Stimulated activated CD4-positive, alpha-beta T cell treated with anti-CD3 and anti-CD28 coated beads, Interleukin-1b, Interleukin-23, amount 100 ng/mL, for 4 hours (primary cell): ENCODE measurements at places on chromosomes 12 and 14.

DNA sequence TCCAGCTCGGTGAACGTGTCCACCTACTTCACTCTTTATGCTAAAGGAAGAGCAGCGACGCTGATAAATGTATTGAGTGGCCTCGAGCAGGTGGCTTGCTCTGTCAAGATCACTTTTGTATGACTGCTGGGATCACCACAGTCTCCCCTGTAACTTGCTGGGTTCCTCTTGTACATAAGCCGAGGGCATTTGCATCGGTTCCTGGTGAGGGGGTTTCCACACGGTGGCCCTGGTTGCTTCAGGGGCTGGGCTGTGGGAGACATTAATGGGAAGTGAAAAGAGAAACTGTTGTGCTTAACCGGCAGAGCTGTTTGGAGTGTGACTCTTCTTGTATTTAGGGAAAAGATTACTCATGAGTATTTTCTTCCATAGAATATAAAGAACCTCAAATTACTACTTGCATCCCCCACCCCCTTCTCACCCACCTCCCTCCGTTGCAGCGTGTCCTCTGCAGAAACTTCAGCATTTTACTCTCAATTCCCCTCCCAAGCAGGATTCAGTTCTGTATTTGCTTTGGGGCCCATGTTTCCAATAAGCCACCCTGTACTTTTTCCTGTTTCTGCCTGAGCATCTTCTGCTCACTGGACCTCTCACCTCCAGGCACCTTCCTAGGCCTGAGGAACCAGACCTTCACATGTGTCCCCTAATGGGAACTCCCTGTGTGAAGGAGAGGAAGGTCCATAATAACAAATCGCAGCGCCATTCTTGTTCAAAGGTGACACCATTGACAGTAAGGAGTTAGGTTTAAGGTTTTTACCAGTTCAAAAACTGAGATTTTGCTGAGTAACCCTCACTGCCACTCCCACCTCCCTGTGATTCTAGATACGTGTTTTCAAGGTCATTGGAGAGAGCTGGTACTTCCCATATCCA, 187.0 kb downstream of the ETV6 start:
- peak; percentile 31 for DNase-seq

- no peak for DNase-seq
Observed at GRCh38 chr14:73503648-73504047, 12.9 kb downstream of the RIOX1 start.

DNA sequence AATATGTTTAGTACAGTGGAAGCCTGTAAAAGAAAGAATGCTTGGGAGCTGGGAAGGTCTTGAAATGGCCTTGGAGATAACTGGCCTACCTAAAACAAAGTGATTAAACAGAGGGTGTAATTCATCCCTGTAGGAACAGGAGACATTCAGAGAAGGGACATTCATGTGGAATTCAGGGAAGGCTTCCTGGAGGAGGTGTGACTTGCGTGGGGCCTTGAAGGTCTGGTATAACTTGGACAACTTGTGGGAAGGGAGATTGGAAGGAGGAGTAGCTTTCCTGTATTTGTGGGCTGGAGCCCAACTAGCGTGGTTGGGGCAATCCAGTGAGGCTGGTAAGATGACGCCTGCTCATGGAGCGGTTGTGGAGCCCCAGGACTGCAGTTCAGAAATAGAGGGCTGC, 156.4 kb downstream of the AACS start:
- no peak for DNase-seq

- DNase-seq = no peak
Observed at GRCh38 chr14:33897878-33898535, 52.9 kb downstream of the EGLN3 start.

DNA sequence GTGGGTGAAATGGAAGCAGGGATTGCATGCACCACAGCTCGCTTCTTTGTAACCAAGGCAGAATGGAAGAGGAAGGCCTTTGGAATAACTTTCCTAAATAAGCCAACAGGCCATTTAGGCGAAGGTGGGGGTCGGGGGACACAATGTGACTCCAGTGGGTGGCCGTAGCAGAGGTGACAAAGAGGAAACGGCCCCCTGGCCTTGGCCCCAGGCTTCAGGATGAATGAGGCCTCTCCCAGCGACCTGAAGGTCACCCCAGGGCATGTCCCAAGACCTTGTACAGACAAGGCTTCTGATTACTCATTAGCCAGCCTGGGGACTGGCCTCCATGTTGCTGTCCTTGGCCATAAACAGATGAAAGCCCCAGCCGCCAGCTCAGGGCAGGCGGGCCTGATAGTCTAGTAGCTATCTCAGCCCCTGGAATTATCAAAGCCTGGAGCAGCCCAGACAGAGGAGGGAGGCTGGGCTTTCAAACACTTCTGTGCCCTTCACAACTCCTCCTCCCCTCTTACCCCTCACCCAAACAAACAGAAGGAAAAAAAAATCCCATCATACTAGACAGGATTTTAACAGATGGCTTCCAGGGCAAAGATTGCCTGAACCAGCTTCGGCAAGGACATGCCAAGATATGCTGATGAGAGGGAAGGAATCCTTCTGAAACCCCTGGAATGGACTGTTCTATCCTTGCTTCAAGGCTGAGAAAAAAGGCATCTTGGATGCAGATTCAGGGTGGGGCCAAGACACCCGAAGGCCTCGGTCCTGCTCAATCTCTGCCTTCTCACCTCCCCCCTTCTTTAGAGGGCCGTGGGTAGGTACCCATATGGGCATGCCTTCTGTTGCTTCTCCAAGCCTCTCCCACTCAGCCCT, 142.3 kb upstream of the PARP11 start:
- no peak for DNase-seq

DNA sequence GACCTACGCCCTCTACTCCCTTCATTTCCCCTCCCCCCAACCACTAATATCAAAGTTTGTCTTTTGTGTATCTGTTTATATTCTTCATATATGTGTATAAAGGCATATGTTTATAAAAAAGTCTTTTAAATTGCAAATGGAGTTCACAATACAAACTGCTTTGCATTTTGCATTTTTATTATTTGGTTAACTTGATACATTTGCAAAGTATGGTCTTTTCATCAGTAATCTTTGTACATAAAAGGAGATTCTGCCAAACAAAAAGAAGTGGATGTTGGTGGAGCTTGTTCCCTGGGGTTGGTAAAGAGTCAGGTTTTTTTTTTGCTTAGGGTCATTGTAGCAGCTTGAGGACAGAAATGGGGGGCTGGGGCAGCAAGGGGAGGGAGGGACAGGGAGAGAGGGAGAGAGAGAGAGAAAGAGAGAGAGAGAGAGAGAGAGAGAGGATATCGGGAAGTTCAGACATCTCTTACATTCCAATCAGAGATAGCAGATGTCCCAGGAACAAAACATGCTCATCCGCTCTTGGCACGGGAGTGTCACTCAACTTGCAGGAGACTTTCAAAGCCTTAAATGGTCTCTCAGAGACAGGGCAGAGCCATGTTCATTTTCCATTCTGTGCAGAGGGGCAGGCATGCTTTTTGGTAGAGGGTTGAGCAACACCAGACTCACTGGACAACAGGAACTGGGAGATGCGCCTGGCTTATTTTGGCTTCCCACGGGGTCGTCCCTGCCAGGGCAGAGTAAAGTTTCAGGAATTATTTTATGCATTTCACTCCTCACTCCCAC, 44.8 kb upstream of the TBX5 start:
- DNase-seq = no peak

DNA sequence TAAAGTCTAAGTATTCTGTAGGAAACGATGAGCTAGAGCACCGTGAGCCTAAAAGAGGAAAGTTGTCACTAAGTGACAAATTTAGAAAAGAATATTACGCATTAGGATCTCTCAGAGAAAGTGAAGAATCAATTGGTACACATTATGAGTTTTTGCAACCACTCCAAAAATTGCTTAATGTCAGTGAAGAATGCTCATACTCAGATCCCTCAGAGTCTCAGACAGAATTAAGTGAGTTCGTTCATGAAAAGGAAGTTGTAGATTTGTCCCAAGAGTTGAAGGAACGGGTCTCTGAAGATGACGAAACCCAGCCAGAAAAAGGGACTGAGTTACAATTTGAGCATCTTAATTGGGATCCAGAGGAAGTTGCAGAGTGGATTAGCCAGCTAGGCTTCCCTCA, 1.5 kb downstream of the SAMD15 start:
- DNase-seq = no peak

GRCh38 chr14:26187996-26188620, 409.7 kb downstream of the NOVA1 start:
- no peak for DNase-seq

DNA sequence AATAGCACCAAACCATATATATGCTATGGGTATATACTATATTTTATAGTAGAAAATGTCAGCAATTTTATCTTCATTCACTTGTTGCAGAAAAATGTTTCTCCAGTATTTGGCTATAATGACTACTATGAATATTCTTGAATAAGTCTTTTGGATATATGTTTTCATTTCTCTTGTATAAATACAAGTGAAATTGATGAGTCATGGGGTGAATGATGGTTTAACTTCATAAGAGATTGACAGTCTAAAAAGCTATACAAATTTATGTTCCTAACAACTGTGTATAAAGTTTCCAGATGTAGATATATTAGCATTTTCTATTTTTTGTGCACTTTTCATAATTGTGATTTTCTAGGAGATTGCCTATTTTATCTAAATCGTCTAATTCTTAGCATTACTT, 714.8 kb downstream of the TRHDE start:
- no peak for DNase-seq

GRCh38 chr12:72491426-72491825, 219.3 kb downstream of the TRHDE start:
- no peak for DNase-seq

- no peak for DNase-seq
Observed at GRCh38 chr14:96051231-96051630, 12.1 kb downstream of the C14orf132 start.

GRCh38 chr12:95796225-95796981, 5.8 kb upstream of the NTN4 start:
- no peak for DNase-seq

DNA sequence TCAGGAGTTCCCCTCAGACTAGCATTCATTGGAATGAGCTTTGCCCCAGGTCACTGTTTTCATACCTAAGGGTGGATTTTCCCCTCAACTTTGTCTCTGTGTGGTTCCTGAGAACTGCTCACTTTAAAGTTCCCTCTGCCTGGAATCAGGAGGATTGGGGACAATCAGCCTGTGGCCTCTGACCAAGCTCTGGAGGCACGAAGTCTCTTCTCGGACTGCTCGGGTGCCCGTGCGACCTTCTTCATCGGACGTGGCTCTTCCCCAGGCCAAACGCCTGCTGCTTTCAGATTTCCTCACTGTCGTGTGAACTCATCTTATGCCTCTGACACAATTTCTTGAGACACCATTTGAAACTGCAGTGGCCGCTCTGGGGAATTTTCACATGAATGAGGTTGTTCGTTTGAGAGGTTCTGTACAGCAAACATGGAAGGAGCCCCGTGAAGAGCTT, 153.7 kb upstream of the PZP start:
- DNase-seq = no peak

DNA sequence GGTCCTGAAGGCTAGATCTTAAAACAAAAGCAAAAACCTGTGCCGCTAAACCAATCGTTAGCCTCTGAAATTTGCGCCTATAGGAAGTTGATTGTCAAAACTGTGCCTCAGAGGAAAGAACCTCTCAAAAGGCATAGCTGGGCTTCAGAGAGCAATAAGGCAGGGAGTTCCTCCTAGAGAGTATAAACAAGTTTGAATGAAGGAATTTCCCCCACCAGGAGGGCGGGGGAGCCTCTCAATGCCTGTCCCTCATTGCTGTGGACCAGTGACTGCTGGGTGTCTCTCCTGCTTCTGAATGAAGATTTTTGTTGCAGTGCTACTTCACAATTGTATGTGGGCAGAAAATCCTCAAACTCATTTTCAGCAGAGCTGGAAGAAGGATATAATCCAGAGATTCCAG, 88.6 kb downstream of the KCNK10 start:
- no peak for DNase-seq

GRCh38 chr14:89384023-89384422, 33.0 kb downstream of the FOXN3 start:
- DNase-seq = no peak

DNA sequence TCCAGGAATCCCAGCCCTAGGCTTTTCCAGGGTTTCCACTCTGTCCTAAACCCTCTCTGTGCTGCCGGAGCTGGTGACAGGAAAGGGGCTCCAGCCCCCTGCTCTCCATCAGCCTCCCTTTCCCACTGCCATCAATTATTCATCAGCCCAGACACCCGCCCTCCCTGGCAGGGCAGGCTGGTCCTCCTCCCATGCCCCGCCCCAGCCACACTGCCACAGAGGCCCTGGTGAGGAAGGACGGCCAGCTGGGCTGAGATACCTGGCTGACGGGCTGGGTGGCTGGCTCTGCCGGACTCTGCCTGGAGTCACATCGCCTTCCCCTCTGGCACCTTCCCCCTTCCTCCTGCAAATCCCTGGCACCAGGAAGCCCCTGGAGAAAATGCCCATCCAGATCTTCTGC, 11.9 kb upstream of the SMARCD1 start:
- DNase-seq = no peak

GRCh38 chr12:130705178-130705822, 10.8 kb downstream of the RIMBP2 start:
- no peak for DNase-seq

DNA sequence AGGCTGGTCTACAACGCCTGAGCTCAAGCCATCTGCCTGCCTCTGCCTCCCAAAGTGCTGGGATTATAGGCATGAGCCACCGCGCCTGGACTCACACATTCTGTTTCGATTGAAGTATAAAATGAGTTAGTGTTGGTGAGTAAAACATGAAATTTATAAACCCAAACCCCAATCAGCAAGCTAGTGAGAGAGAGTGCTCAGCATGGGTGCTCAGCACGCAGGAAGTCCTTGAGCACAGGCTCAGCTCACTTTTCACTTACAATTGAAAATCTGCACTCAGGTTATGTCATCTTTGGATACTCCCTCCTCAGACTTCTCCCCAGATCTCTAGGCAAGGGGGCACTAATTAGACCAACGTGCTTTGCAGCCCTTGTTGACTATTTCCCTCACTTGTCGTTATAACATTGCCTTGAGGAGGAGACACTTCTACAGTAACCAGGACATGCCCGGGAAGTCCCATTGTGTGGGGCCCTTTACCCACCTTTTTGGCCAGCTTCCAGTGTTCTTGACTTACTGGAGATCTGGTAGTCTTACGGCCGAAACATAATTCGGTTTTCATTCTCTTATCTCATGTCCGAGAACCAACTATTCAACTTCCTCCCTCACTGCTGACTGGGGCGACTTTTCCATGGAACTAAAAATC, 68.5 kb upstream of the AMN1 start:
- no peak for DNase-seq
